ENCODE measurements at places on chromosomes 7 and 10.

DNA sequence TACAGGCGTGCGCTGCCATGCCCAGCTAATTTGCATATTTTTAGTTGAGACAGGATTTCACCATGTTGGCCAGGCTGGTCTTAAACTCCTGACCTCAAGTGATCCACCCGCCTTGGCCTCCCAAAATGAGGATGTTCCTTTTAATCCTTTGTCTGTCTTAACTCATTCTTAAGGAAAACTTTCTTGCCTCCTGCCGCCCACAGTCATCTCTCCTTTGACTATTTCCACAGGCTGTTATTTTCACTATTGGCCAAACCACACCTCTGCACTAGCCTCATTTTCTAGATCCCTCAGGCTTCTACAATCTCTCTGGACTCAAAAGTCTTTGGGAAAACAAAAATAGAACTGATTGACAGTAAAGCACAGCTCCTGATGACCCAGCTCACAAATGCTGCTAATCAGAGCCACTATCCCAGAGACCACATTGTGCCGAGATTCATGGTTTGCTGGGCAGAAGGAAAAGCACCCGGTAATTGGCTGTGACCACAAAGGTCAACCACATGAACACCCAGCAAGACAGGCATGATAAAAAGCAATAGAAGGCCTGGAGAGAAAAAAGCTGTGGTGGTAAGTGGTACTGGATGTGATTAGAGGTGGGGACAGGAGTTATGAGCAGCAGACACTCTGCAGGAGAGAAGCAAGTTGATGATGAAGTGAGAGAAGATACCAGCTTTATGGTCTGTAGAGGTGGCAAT, 44.1 kb upstream of the ZNRF2 start:
- no peak for DNase-seq

GRCh38 chr7:73345538-73345937, 17.6 kb downstream of the FKBP6 start:
- DNase-seq, result no peak

- no peak for DNase-seq
Measured at GRCh38 chr10:76874896-76875295, 762.7 kb downstream of the KCNMA1 start.

- no peak for DNase-seq
Measured at GRCh38 chr7:17580141-17580540, 281.7 kb downstream of the AHR start.

- DNase-seq, result no peak
Measured at GRCh38 chr7:91717681-91718470, 162.6 kb downstream of the MTERF1 start.

DNA sequence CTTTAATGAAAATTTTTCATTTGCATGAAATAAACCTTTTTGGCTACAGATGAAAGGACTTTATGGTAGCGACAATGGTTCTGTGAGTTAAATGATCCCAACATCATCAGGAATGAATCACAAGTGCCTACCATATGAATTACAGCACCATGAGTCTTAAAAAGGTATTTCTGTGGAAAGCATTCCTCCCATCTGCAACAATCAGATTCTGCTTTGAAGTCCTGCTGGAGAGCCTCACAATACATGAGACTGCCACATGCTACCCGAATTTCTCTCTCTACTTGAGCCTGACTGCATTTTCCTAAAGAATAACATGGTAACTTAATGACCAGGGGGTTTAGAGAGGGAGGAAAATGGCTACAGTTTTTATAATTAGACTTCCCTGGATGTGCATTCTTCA, 190.3 kb downstream of the TWIST1 start:
- DNase-seq, result no peak

- no peak for DNase-seq
Measured at GRCh38 chr10:49273082-49273465, 25.9 kb upstream of the C10orf71 start.

- DNase-seq, result no peak
Measured at GRCh38 chr7:5657901-5658300, 123.6 kb downstream of the RNF216 start.

- no peak for DNase-seq
Measured at GRCh38 chr7:2862831-2863361, 18.8 kb upstream of the GNA12 start.

GRCh38 chr7:129550693-129551360, 48.5 kb downstream of the SMKR1 start:
- DNase-seq, result no peak

GRCh38 chr7:22697876-22698606, 29.0 kb upstream of the IL6 start:
- DNase-seq, result no peak

DNA sequence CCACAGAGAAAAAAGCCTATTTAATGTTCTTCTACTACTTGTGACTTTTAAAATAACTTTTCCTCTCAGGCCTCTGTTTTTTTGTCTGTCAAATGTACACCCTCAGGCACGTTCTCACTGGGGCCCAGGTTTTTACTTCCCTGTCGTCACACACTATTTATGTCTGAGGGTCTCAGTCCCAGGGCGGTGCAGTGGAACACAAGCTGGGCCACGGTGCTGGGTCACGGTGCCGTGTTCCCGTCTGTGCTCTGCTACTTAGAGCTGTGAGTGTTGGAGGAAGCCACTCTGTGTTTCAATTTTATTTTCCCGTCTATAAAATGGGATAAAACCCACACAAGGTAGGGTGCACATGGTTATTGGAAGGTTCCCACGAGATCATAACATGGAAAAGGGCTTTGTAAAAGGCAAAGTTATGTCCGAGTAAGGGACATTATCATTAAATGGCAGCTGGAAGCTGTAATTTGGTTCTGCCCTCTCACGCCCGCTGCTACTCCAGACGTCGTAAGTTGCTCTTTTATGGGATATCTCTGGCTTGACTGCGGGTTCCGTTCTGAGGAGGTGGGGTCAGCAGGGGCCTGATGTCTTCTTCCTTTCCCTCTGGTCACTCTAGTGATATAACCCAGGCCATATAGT, 25.2 kb downstream of the ZNF775 start:
- DNase-seq, result no peak

DNA sequence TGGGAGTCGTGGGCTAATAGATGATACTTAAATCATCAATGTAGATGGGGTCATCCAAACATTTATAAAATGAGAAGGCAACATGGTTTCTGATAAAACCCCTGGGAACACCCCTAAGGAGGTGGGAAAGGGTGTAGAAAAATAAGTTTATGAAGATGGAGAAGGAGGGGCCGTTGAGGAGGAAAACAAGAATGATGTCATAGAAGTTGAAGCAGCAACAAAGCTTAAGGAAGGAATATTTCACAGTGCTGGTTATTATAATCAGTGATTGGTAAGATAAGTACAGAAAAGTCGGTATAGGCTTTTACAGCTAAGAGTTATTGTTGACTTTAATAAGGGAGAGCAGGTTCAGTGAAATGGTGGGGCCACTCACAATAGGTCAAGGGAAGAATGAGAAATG, 9.0 kb upstream of the HIBADH start:
- no peak for DNase-seq

- no peak for DNase-seq
Measured at GRCh38 chr10:43261578-43262396, 5.1 kb downstream of the RASGEF1A start.

DNA sequence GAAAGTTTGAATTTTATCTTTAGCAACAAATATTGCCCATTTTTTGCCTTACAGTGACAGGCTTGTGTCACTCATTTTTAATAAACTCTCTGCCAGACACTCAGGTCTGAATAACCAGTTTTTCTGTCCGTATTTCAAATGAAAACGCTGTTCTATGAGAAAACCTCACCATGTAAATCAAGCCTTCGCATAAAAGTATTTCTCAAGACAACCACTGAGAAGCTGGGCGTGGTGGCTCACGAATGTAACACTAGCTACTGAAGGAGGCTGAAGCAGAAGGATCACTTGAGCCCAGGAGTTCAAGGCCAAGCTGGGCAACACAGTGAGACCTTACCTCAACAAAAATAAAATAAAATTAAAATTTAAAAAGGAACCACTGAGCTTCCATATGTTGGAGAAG, 339.3 kb downstream of the PARD3 start:
- DNase-seq, result no peak

- no peak for DNase-seq
Measured at GRCh38 chr7:116577320-116577871, 52.6 kb downstream of the CAV1 start.

DNA sequence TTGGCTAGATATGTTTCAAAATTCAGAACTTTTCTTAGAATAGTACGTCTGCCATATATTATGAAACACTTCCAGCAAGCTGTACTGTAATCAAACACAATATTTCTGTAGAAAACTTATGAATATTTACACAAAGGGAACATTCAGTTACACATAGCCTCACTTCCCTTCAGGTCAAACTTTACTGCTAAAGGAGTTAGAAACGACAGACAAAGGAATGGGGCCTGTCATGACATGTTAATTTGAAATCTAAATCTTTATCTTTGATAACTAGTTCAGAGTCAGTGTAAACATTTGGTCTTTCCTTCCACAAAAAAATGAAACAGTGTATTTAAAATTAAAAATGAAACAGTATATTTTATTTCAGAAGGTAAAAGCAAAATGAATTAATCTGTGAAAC, 1.0 kb upstream of the CROT start:
- no peak for DNase-seq

DNA sequence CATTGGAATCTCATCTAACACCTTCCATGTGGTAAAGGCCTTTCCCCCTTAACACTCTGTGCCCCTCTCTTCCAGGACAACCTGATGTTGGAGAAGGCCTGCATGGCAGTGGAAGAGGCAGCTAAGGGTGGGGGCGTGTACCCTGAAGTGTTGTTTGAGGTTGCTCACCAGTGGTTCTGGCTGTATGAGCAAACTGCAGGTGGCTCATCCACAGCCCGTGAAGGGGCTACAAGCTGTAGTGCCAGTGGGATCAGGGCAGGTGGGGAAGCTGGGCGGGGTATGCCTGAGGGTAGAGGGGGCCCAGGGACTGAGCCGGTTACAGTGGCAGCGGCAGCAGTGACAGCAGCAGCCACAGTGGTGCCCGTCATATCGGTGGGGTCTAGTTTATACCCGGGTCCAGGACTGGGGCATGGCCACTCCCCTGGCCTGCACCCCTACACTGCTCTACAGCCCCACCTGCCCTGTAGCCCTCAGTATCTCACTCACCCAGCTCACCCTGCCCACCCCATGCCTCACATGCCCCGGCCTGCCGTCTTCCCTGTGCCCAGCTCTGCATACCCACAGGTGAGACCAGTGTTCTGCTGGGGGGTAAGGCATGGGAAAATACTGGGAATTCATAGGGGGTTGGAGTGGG, 12.4 kb downstream of the NDST2 start:
- no peak for DNase-seq

DNA sequence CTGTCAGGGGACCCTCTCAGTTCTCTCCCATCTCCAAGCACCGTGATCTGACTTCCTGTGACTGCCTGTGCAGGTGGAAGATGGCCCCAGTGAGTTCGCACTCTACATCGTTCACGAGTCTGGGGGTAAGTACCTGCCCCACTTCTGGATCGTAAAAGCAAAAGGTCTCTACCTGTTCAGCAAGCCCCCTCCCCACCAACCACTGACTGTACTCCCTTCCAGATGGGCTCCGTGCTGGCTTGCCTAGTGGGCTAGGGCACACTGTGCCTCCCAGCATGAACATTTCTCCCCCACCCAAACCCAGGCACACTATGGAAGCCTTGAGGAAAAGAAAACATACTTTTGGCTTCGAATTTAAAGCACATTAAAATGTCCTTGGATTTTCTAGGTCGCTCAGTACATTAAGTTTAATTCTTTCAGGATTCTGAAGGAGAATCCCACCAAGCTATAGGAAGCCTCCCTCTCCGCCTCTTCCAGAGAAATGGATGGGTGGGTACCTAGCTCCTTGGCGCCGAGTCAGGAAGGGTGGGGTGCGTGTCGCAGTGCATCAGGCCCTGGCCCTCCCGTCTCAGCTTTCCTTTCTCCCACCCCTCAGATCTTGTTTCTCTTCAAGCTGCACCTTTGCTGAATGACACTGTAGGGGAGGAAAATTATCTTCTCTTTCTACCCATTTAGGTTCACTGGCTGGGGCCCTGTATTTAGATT, 11.0 kb upstream of the ZNF22 start:
- no peak for DNase-seq

DNA sequence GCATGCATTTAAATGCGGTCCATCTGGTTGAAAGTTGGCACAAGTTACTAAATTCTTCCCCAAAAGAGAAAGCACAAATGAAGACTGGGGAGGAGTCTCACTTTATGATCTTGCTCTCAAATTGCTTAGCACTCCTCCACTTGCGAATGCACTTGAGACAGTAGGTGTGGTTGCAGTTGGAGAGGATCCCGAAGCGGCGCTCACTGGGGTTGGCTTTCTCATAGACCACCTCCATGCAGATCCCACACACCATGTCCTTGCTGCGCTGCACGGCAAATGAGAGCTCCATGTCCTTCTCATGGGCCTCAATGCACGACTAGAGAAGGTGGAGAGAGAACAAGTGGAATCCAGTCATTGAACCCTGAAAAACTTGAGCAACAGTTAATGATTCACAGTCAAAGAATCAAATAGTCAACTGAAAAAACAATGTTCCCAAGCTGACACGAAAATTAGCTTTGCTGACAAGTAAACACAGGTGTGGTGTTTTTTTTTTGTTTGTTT, 22.7 kb downstream of the MKRN1 start:
- no peak for DNase-seq

DNA sequence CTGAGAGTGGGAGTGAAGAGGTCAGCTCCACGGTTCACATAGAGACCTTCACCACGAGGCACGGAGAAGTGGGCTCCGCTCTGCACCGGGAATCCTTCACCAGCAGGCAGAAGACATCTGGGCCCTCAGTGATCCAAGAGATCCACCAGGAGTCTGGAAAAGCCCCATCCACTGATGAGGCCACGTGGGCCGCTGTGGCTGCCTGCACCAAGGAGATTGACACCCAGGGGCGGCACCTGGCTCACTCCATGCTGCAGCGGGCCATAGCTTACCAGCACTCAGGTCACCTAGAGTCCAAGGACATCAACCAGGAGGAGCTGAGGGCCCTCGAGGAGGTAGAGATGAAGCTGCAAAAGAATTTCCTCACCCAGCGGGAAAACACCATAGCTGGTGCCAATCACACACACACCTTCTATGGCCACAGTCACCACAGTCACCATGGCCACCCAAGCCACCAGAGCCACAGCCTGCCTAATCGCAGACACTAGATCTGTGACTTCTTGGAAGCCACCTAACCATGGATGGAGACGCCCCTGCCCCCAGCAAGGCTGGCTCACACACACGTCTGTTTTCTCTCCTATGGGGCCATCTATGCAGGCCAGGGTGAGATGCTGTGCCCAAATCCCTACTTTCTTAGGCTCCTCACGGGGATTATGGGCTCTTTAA, 694 bp downstream of the C10orf62 start:
- no peak for DNase-seq

- no peak for DNase-seq
Measured at GRCh38 chr7:41093141-41093540, 609.7 kb downstream of the INHBA start.

DNA sequence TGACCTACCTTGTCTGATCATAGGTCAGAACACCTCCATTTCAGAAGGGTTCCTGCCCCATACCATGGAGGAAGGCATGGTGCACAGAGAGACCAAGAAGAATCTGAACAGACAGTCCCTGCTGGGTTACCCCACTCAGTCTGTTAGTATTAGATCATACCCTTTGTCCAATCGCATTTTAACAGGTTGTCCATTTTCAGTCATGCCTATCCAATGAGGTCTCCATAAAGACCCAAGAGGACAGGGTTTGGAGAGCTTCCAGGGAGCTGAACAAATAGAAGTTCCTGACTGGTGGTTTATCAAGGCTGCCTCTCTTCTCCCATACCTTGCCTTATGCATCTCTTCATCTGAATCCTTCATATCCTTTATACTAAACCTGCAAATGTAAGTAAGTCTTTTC, 21.2 kb upstream of the SLC16A12 start:
- no peak for DNase-seq

Data from activated CD8-positive, alpha-beta memory T cell treated with anti-CD3 and anti-CD28 coated beads for 1 hour (primary cell).